Diencephalon (tissue), 1 donor: ENCODE measurements at places on chromosomes 5 and 9. TPM values are rescaled to one million over a fixed set of nuclear protein-coding genes. Genes with fewer than 3 reads are reported as not detected.

Gene ANXA6
- total RNA-seq = 74.0 TPM

Gene CD274
- total RNA-seq = 1.6 TPM

Gene SNX30
- 29.8 TPM for total RNA-seq

Gene USP20
- total RNA-seq = 14.1 TPM

Gene LRRC70
- total RNA-seq = 4.8 TPM

Gene NR2F1-AS1
- 82.4 TPM for total RNA-seq

Gene PPIC
- 7.2 TPM for total RNA-seq

Gene VAV2
- 17.5 TPM for total RNA-seq

Gene ANKRD34B
- 3.0 TPM for total RNA-seq

Gene TMC1
- 0.46 TPM for total RNA-seq

Gene GABRA1
- 76.6 TPM for total RNA-seq

Gene FRMD3
- 26.5 TPM for total RNA-seq

Gene RIGI
- total RNA-seq = 8.5 TPM

Gene TTC23L
- 7.6 TPM for total RNA-seq

Gene PAEP
- total RNA-seq = not detected

Gene KIF3A
- total RNA-seq = 136 TPM

Gene CATSPER3
- total RNA-seq = 0.23 TPM

Gene TTC33
- 54.2 TPM for total RNA-seq
